Prostate gland (tissue), 2 donors: ENCODE measurements at places on chromosomes 3 and 15.

- DNase-seq = peak; percentile 78
These were observed at the start of gene THBS1 for GRCh38 chr15:39580485-39581241. Gene THBS1 (plus strand): TSS chr15:39581079. CDS start chr15:39581858, 779 bp downstream.

DNA sequence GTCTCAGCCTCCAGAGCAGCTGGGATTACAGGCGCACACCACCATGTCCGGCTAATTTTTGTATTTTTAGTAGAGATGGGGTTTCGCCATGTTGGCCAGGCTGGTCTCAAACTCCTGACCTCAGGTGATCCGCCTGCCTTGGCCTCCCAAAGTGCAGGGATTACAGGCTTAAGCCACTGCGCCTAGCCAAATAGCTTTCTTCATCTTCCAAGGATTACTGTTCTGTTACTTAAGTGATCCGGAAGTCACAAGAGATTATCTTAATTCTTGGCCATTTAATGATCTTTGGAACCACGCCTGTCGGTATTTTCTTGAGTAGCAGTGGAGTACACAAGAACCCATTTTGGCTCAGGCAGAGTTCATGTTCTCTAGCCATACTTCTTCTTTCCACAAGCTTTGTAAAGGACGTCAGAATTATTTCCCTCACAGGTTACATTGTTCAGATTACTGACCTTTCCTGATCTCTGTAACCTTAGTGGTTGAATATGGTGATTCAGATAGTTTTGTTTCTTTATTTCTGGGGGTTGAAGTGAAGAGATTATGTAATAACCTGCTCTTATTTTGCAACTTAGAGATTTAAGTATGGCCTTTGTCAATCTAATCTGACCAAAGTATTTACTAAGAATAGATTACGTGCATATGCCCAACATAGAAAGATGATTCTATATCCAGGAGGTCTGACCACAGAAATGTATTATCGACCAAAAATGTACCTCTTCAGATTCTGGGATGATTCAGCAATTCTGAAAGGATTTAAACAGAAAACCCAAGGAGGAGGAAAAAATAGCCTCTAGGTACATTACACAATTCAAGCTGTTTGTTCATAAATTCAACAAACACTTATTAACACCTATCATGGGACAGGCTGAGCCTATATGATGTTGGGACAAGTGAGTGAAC is 132.2 kb downstream of the GREM1 start:
- DNase-seq = no peak

DNA sequence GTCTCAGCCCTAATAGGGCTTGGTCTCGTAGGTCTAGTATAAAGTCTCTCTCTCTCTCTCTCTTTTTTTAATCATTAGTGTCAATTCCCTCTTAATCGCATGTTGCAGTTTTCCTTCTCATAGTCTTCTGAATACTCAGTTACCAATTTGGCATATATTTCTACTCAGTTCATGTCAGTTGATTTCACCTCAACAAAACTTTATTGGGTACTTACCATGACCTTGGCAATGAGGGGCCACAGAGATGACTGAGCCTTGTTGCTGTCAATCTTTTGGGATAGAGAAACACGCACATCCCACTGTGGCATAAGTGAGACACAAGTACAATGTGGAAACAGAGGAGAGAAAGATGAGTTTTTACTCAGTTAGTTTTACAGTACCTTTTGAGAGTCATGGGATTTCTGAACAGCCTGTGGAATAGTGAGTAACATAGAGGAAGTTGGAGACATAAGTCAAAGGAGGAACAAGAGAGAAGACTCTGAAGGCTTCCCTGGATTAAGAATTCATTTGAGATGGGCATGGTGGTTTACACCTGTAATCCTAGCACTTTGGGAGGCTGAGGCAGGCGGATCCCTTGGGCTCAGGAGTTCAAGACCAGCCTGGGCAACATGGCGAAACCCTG is 150.2 kb upstream of the CBLB start:
- no peak for DNase-seq

DNA sequence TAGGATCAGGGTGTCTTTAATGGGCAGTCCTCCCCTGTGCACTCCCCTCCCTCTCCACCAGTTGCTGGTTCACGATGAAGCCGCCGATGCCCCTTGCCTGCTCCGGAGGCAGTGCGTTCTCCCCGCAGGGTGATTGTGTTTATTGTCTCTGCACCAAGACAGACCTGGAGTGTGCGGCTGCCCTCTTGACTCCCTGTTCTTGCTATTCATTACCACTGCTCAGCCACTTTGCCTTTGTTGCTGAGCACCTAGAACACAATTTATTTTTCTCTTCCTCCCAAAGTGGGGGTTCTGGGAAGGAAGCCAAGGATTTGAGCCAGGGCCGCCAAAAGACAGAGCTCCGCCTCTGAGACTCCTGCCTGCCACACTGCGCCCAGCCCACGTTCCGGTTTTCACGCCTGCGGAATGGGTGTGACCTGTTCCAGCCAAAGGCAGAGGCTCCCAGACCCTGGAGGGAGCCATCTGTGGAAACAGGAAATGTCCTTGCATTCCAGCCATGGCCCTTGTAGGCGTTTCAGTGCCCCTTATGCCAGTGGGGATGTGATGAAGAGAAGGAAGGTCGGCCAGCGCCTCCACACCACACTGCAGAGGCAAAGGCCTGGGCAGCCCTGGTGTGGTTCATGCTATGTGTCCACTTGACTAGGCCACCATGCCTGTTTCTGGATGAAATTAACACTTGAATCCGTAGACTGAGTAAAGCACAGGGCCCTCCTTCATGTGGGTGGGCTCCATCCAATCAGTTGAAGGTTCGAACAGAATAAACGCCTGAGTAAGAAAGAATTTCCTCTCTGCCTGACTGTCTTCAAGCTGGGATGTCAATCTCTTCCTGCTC is 85.8 kb downstream of the HMG20A start:
- DNase-seq = no peak

- DNase-seq = no peak
These were observed 405.5 kb upstream of the TPM1 start for GRCh38 chr15:62636823-62637573.

GRCh38 chr3:154164387-154164786 is 43.2 kb downstream of the ARHGEF26 start:
- no peak for DNase-seq

DNA sequence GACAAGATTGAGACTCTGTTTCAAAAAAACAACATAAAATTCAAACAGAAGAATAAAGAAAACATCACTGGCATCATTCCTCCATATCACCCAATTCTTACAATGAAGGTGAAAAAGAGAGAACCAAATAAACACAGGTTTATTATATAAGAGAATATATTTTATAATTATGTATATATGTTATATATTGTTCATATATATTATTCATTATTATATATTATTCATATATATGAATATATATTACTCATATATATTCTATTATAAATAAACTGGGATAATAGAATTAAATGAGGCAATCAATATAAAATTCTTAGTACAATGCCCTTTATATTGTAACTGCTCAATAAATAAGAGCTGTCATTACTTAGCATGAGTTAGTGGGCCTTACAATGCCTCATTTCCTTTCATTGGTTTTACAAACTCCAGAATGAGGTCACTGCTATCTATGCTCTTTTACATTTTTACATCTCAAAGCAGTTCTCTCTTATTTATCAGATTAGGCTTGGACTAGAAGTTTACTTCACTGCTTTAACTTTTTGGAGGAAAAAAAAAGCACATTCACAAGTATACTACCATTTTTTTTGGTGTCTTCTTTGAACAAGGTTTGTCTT is 135.5 kb upstream of the TTC14 start:
- DNase-seq = no peak

GRCh38 chr3:49454898-49455681 is 15.0 kb upstream of the DAG1 start:
- DNase-seq = no peak

GRCh38 chr3:111324151-111324550 is 217.8 kb upstream of the CD96 start:
- DNase-seq = no peak

DNA sequence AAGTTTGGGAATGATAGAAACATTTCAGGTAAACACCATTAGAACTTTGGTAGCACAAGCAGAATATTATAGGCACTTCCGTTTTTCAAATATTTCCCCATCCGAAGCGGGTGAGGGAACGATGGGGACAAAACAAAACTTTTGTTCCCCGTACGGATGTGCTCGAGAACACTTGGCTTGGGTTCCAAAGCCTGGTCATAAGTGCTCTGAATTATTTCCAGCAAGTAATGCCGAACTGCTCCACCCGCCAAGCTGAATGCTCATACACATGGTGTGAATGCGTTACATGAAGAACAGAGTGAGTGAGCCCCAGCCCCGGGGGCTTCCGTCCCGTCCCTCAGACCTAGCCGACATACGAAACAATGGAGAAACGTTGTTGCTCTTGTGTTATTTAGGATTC is 438.2 kb upstream of the ARRDC4 start:
- DNase-seq = no peak

DNA sequence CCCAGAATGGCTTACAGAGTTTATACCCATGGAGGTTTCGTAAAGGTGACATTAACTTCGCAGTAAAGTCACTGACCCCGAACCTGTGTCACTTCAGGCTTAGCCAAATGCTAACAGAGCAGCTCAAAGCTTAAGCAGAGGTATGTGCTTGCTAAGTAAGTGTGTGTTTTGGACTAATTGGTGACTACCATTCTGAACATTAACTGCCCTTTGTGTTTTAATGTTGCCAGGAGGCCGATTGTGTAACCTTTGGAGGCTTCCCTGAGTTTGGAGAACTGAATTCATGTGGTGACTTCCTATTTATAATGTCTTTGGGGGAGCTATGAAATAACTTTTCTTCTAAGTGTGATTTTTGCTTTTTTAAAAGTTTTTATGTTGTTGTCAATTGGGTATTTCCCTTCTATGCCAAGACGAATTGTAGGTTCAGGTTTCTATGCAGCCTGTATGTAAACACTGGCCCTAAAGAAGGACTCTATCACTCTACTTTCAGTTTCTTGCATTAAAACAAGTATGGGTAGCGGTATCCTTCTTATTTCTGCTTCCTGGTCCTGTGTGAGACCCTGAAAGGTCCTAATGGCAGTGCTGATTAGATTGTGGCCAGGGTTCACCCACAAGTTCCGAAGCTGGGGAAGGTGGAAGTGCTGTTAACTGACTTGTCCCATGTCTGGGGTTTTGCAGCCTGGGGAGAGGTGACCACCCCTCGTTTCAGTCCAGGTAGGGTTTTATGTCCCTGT is 86.3 kb downstream of the IGF1R start:
- DNase-seq = no peak

GRCh38 chr15:59236394-59236793 is 29.8 kb downstream of the LDHAL6B start:
- no peak for DNase-seq

- DNase-seq = no peak
These were observed 73.9 kb upstream of the ADAMTS9 start for GRCh38 chr3:64761729-64762128.

GRCh38 chr3:181718987-181719911 is 7.5 kb downstream of the SOX2 start:
- DNase-seq = no peak

DNA sequence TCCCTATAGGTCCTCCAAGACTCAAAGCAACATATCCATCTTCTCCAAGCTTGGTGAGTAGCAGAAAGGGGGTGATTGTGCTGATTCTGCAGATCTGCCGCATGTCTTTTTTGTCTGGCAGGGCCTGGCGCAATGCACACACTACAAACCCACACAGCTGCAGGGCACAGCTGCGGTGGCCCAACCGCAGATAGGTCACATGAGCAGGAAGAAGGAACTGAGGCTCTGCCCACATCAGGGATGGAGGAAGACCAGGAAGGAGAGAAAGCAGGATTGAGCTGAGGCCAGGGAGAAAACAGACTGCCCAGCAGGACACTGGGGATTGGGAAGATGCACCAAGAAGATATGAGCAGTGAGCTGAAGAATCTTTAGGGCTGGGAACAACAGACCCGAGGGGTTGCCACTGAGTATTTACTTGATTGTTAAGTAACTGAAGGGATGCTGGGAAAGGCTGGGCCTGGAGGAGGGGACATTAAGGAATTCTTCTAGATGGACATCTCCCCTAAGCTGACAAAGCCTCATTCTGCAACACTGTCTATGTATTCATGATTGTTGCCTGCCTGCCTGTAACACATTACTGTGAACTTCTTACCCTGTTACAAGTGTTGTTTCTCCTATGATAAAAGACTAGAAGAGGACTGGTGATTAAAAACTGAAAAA is 126.7 kb downstream of the MYLK start:
- DNase-seq = no peak

- DNase-seq = peak; percentile 26
These were observed 190.4 kb downstream of the DIPK2A start for GRCh38 chr3:144162042-144162441.

DNA sequence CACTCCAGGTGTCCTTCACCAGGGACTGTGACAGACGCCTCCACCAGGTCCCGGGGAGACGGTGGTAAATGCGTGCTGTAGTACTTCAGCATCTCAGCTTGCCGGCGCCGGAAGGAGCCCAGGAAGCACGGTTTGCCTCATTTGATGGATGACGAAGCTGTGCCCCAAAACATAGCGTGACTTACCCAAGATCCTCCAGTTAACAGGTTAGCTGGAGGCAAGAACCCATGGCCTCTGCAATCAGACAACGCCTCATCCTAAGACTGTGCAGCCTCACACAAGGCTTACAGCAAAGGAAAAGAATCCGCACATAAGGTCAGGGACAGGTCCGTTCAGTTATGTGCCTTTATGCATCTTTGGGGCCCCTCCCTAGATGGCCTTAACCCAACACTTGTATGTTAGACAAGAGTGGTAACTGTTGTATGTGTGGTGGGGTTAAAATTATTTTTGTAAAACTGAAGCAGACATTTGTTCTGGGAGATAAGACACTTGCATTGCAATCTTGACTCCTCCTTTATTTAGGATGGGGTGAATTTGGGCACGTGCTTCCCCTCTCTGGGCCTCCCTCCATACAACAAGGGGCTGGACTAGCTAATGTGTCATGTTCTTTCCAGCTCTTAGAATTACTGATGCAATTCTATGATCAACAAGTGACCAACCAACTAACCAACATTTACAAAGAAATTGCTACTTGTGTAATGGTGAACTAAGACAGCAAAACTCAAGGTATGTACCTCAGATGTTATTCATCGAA is 39.4 kb downstream of the VGLL4 start:
- DNase-seq = no peak

DNA sequence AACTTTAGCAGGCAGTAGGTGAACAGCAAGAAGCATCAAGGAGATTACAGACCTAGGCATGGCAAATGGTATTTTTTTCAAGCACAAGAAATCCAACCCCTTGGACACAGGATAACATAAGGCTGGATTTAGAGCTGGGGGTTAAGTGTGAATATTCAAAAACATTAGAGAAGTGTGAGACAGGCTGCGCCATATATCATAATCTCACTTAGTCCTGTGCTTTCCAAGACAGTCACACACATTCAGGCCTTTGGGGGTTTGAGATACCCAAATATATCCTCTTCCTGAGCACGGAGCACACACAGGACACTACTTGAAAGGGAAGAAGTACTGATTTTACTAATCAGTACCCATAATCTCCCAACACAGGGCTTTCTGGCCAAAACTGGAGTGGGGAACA is 83.0 kb upstream of the CLDN18 start:
- DNase-seq = no peak

GRCh38 chr3:29065211-29065785 is 215.6 kb upstream of the RBMS3 start:
- peak; percentile 87 for DNase-seq

- DNase-seq = no peak
These were observed 227.5 kb upstream of the COL8A1 start for GRCh38 chr3:99410789-99411311.

- DNase-seq = no peak
These were observed 43.2 kb upstream of the PIK3R4 start for GRCh38 chr3:130789782-130790322.
